ENCODE measurements at places on chromosomes 11 and 22. TPM values are rescaled to one million over a fixed set of nuclear protein-coding genes. Genes with fewer than 3 reads are reported as not detected.

DNA sequence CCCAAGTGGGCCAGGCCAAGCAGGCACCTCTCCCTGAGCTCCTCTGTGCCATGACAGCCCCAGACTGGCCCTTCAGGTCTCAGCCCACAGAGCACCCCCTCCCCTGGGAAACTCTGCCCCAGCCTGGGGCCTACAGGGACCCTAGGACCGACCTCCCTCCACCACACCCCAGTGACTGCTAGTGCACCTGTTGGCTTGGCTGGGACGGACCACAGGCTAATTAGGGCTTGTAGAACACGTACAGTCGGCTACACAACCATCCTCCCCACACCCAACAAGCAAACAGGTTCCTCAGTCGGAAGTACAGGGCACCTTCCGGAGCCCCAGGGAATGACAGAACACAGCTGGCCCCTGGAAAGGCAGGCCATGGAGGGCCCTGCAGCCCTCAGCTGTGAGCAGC, 4.3 kb downstream of the SBF1 start:
- H3K4me1 ChIP-seq, result peaks cover 21% of the 10 kb centered on the region
- H3K27me3 ChIP-seq, result no peaks in the 10 kb centered on the region
- H3K36me3 ChIP-seq, result peaks cover 3% of the 10 kb centered on the region
- no peak overlapping the region for H3K4me3 ChIP-seq

DNA sequence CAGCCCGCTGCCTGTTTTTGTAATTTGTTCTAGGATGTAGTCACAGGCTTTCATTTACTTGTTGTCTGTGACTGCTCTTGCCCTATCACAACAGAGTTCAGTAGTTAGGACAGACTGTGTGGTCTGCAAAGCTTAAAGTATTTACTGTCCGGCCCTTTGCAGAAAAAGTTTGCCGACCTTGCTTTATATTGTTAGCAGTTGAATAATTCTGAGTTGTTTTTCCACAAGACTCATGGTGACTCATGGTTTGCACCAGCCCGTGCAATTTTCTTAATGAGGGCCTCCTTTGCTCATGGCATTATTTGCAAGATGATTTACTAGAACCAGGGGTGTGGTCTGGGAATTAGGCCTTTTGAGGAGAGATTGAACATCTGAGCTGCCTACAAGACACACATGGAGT, 110.6 kb downstream of the SCN3B start:
- H3K36me3 ChIP-seq, result no peaks in the 10 kb centered on the region
- H3K4me1 ChIP-seq, result peaks cover 5% of the 10 kb centered on the region
- peaks cover 3% of the 10 kb centered on the region for H3K27me3 ChIP-seq
- DNase-seq, result no peak
- H3K4me3 ChIP-seq, result no peak overlapping the region
- H3K27ac ChIP-seq, result no peak overlapping the region

The RFPL3 gene
- not detected for total RNA-seq

The LRRC4C gene
- 2.0 TPM for total RNA-seq

- no peaks in the 10 kb centered on the region for H3K27me3 ChIP-seq
- peaks cover 2% of the 10 kb centered on the region for H3K36me3 ChIP-seq
- no peak for DNase-seq
- peaks cover 5% of the 10 kb centered on the region for H3K4me1 ChIP-seq
- H3K4me3 ChIP-seq, result no peak overlapping the region
- H3K27ac ChIP-seq, result no peak overlapping the region
Observed at GRCh38 chr22:47054231-47055072, 292.0 kb downstream of the TBC1D22A start.

DNA sequence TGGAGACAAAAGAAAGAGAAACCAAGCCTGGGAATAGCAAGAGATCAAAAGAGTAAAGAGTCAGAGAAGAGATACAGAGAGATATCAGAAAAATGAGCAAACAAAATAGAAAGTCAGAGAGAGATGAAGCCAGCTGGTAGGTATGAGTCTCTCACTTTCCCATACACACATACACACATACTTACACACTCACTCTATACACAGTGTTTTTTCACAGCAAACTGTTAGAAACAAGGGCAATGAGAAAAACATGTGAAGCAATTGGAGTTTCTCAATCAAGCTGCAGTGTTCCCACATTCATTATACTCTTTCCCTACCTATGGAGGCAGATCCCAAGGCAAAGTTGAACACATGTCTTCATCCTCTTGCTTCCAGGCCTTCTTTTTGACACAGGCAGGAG, 2.6 kb upstream of the NLRP10 start:
- no peaks in the 10 kb centered on the region for H3K27me3 ChIP-seq
- H3K4me1 ChIP-seq, result no peaks in the 10 kb centered on the region
- H3K36me3 ChIP-seq, result no peaks in the 10 kb centered on the region
- H3K4me3 ChIP-seq, result no peak overlapping the region
- no peak for DNase-seq

The TMEM45B gene
- total RNA-seq, result 1.5 TPM

- no peak for DNase-seq
- H3K4me1 ChIP-seq, result no peaks in the 10 kb centered on the region
- peaks cover 24% of the 10 kb centered on the region for H3K36me3 ChIP-seq
- H3K4me3 ChIP-seq, result no peak overlapping the region
- H3K27ac ChIP-seq, result no peak overlapping the region
Observed at GRCh38 chr11:72702577-72703241, 28.5 kb upstream of the PDE2A start.

DNA sequence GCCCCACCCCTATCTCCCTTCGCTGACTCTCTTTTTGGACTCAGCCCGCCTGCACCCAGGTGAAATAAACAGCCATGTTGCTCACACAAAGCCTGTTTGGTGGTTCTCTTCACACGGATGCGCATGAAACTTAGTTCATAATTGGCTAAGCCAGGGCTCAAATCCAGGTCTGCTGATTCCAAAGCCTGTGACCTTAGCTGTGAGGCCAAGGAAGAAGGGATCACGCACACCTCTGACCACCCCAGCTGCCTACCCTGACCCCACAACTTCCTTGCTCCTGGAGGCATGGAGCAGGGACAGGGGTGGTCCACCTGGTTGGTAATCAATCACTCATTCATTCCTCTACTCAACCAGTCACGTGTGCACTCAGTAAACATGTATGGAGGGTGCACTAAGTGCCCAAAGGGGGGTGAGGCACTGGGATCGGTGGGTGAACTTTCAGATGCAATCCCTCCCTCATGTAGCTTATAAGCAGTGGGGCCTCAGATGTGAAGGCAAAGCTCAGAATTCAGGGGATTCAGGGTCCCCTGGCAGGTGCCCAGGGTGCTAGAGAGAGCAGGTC, 10.3 kb downstream of the FXYD2 start:
- no peaks in the 10 kb centered on the region for H3K36me3 ChIP-seq
- no peak for DNase-seq
- H3K27me3 ChIP-seq, result peaks cover 33% of the 10 kb centered on the region
- no peak overlapping the region for H3K4me3 ChIP-seq

- no peak overlapping the region for H3K27ac ChIP-seq
- no peaks in the 10 kb centered on the region for H3K27me3 ChIP-seq
- no peak overlapping the region for H3K4me3 ChIP-seq
Observed at GRCh38 chr11:104078245-104078644, 41.8 kb downstream of the DDI1 start.

The CTSD gene
- 158 TPM for total RNA-seq

- no peak for DNase-seq
- H3K36me3 ChIP-seq, result no peaks in the 10 kb centered on the region
- peaks cover 1% of the 10 kb centered on the region for H3K4me1 ChIP-seq
- no peak overlapping the region for H3K4me3 ChIP-seq
- H3K27me3 ChIP-seq, result peaks cover 14% of the 10 kb centered on the region
Observed at GRCh38 chr11:94519478-94520084, 7.3 kb downstream of the C11orf97 start.

DNA sequence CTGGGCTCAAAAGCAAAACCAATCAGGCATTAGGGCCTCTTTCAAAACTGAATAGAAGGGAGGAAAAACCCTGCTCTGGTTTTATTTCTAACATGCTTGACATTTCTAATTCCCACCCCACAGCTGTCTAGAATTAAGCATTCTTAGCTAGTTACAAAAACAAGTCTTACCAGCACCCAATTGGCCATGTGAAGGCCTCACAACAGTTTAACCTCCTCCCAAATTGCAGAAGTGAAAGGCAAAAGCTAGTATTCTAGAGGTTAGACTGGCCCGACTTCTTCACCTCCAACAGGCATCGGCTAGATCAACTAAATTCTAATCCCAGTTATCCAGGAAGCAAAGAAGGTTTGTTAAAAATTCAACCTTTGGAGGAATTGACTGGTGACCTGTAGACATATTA, 6.5 kb downstream of the SF1 start:
- peaks cover 29% of the 10 kb centered on the region for H3K4me1 ChIP-seq
- no peak overlapping the region for H3K4me3 ChIP-seq
- DNase-seq, result no peak
- H3K27me3 ChIP-seq, result no peaks in the 10 kb centered on the region
- H3K36me3 ChIP-seq, result peaks cover 70% of the 10 kb centered on the region
- peak overlapping the region; percentile 1 for H3K27ac ChIP-seq

- H3K4me3 ChIP-seq, result no peak overlapping the region
- peaks cover 14% of the 10 kb centered on the region for H3K36me3 ChIP-seq
- no peak overlapping the region for H3K27ac ChIP-seq
Observed at GRCh38 chr22:17891481-17892167, 117.4 kb upstream of the BID start.

The APOBEC3G gene
- 7.9 TPM for total RNA-seq

The PACSIN3 gene
- 59.6 TPM for total RNA-seq

The SLC25A45 gene
- 4.0 TPM for total RNA-seq

DNA sequence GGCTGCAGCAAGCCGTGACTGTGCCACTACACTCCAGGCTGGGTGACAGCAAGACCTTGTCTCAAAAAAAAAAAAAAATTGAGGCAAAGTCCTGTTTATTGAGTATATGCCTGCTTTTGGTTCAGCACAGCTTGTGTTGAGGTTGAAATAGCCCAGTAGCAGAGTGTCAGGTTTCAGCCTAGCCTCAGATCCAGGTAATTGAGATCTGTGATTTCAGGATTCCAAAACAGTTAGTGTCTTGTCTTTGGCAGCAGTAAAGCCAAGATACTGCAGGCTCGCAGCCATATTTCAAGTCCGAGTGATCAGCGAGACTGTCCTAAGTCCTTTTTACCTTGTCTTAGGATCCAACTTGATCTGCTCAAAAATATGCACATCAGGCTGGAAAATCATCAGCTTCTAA, 27.0 kb downstream of the CUL5 start:
- no peak overlapping the region for H3K4me3 ChIP-seq
- no peak overlapping the region for H3K27ac ChIP-seq
- H3K36me3 ChIP-seq, result peaks cover 18% of the 10 kb centered on the region
- H3K4me1 ChIP-seq, result peaks cover 1% of the 10 kb centered on the region
- H3K27me3 ChIP-seq, result no peaks in the 10 kb centered on the region

GRCh38 chr22:40818192-40818746, 877 bp downstream of the SLC25A17 start:
- H3K4me3 ChIP-seq, result peak overlapping the region; percentile 97
- H3K36me3 ChIP-seq, result no peaks in the 10 kb centered on the region
- H3K27ac ChIP-seq, result peak overlapping the region; percentile 93
- no peaks in the 10 kb centered on the region for H3K27me3 ChIP-seq
- DNase-seq, result no peak

GRCh38 chr11:65779919-65780769, 632 bp downstream of the AP5B1 start:
- H3K4me3 ChIP-seq, result peak overlapping the region; percentile 88
- peaks cover 6% of the 10 kb centered on the region for H3K4me1 ChIP-seq
- H3K27me3 ChIP-seq, result peaks cover 18% of the 10 kb centered on the region
- no peaks in the 10 kb centered on the region for H3K36me3 ChIP-seq

DNA sequence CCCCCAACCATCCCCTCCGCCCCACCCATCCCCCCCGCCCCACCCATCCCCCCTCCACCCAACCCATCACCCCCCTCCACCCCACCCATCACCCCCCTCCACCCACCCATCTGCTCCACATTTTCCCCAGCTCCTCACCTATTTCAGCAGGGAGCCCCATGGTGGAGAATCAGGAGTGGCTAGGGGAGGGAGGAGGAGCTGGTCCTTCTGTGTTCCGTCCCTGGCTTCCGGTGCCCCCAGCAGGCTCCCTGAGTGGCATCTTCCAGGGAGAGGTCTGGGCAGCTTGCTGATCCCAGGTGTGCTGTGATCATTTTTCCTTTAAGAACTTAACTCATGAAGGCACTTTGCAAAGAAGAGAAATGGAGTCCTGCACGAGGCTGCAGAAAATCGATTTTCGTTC, 365.8 kb downstream of the TBC1D22A start:
- H3K4me3 ChIP-seq, result no peak overlapping the region
- DNase-seq, result no peak
- peaks cover 3% of the 10 kb centered on the region for H3K4me1 ChIP-seq
- peaks cover 10% of the 10 kb centered on the region for H3K27me3 ChIP-seq
- peaks cover 3% of the 10 kb centered on the region for H3K36me3 ChIP-seq
- no peak overlapping the region for H3K27ac ChIP-seq

GRCh38 chr11:27087432-27087831, 46.8 kb downstream of the BBOX1 start:
- H3K27ac ChIP-seq, result no peak overlapping the region
- DNase-seq, result no peak
- H3K4me1 ChIP-seq, result peaks cover 7% of the 10 kb centered on the region
- peaks cover 9% of the 10 kb centered on the region for H3K36me3 ChIP-seq

DNA sequence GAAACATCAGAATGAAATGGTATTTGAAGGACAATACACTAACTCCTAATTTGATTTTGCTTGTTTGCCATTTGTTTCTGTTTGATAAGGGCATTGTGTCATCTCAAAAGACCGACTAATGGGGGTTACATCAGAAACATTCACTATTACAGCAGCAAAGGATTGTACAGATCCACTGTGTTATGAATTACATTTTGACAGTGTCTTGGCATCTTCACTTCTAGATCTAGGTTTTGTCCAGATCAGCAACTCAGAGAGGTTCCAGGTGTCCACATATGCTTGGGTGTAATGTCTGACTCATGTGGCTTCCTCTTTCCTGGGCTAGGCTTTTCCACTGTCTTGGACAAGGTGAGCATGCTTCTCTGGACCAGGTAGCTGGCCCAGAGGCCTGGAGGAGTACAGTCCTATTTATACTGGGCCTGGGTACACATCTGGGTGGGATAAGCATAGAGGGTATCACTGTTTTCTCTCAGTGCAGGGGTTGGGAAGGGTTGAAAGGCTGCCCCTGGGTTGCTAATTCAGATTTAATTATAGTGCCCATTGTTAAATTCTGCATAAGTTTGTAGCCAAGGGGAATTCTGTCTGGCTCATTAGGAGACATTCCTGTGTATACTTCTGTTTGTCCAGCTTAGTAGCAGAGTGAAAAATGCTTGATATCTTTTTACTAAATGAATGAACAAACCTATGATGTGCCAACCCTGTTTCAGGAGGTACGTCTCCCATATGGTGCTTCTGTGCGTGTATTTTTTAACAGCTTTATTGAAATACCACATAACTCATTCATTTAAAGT, 23.8 kb downstream of the DDI1 start:
- peaks cover 5% of the 10 kb centered on the region for H3K4me1 ChIP-seq
- no peak overlapping the region for H3K4me3 ChIP-seq
- no peaks in the 10 kb centered on the region for H3K27me3 ChIP-seq
- no peaks in the 10 kb centered on the region for H3K36me3 ChIP-seq
- H3K27ac ChIP-seq, result no peak overlapping the region

The TMEM132A gene
- total RNA-seq, result 261 TPM
